ENCODE measurements at places on chromosomes 5 and 9. TPM values are rescaled to one million over a fixed set of nuclear protein-coding genes. Genes with fewer than 3 reads are reported as not detected.

ACOT12 gene
- not detected for polyA plus RNA-seq

GPR21 gene
- not detected for polyA plus RNA-seq

PALM2AKAP2 gene
- polyA plus RNA-seq = not detected

PCDHB2 gene
- polyA plus RNA-seq = not detected

ZNF658 gene
- polyA plus RNA-seq = 0.69 TPM

TNIP1 gene
- 46.4 TPM for polyA plus RNA-seq

NXNL2 gene
- polyA plus RNA-seq = not detected

LIFR gene
- not detected for polyA plus RNA-seq

TGFBR1 gene
- polyA plus RNA-seq = 25.0 TPM

- H3K4me3 ChIP-seq = no peak overlapping the region
- H3K27me3 ChIP-seq = no peaks in the 10 kb centered on the region
- DNase-seq = peak; percentile 74
- H3K36me3 ChIP-seq = no peaks in the 10 kb centered on the region
- H3K4me1 ChIP-seq = peaks cover 23% of the 10 kb centered on the region
- H3K27ac ChIP-seq = peak overlapping the region; percentile 63
Measured at GRCh38 chr5:140245341-140245740, 57.6 kb downstream of the PFDN1 start.

GRCh38 chr9:16721972-16722371 is 148.5 kb downstream of the BNC2 start:
- no peak overlapping the region for H3K4me3 ChIP-seq
- DNase-seq = no peak
- no peaks in the 10 kb centered on the region for H3K36me3 ChIP-seq
- H3K4me1 ChIP-seq = no peaks in the 10 kb centered on the region

DNA sequence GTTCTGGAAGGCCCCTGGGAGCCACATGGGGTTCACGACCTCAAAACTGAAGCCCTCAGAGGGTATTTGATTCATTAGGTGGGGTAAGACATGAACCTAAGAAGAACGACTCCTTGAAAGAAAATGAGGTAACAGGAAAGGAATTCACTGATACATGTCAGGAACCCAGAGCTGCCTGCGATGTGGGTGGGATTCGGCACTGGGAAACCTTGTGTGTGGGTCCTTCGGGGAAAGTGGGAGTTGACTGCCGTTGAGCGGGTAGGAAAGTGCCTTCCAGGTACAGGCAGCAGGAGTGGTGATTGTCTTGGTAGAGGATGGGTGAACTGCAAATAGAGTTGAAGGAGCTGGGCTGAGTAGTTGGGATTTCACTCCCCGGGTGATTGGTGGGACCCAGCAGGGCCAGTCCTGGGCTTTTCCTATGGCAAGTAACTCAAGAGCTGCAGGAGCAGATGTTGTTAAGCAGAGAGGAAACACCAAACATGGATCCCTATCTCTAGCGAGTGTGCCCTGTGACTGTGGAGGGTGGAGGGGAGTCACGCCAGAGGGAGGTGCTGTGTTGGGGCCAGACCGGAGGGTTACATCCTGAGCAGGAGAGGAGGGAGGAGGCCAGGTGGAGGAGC is 30.8 kb downstream of the ANKRD33B start:
- H3K4me3 ChIP-seq = no peak overlapping the region
- DNase-seq = no peak
- no peaks in the 10 kb centered on the region for H3K36me3 ChIP-seq

GRCh38 chr5:14061106-14061505 is 82.0 kb upstream of the TRIO start:
- H3K4me3 ChIP-seq = no peak overlapping the region
- H3K27me3 ChIP-seq = no peaks in the 10 kb centered on the region
- no peak for DNase-seq
- H3K27ac ChIP-seq = no peak overlapping the region
- no peaks in the 10 kb centered on the region for H3K4me1 ChIP-seq

GRCh38 chr9:26026423-26027100 is 348.3 kb upstream of the TUSC1 start:
- DNase-seq = no peak
- no peaks in the 10 kb centered on the region for H3K27me3 ChIP-seq
- no peaks in the 10 kb centered on the region for H3K4me1 ChIP-seq
- no peak overlapping the region for H3K27ac ChIP-seq

- H3K27me3 ChIP-seq = no peaks in the 10 kb centered on the region
- H3K27ac ChIP-seq = no peak overlapping the region
- H3K36me3 ChIP-seq = no peaks in the 10 kb centered on the region
Measured at GRCh38 chr5:68021227-68021626, 194.3 kb upstream of the PIK3R1 start.

GRCh38 chr9:92564982-92565381 is 29.2 kb upstream of the ECM2 start:
- DNase-seq = no peak
- no peak overlapping the region for H3K4me3 ChIP-seq
- no peaks in the 10 kb centered on the region for H3K36me3 ChIP-seq
- H3K4me1 ChIP-seq = peaks cover 7% of the 10 kb centered on the region
- H3K27ac ChIP-seq = no peak overlapping the region

DNA sequence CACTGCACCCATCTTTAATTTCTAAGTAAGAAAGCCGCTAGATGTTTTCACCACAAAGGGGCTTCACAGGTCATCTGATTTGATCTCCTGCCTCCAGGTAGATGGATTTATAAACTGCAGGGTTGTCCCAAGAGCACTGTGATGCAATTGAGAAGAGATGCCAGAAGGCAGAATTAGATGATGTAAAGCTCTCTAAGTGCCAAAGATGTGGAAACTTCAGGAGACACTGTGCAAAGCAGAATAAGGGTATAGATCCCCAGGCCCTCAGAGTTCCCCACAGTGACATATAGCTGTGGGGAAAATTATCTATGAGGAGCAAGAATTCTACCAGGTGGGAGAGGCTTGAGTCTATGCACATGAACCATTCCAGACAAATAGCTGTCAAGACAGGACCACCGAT is 90.5 kb downstream of the FSTL4 start:
- no peak overlapping the region for H3K4me3 ChIP-seq
- no peak overlapping the region for H3K27ac ChIP-seq
- H3K36me3 ChIP-seq = no peaks in the 10 kb centered on the region
- H3K27me3 ChIP-seq = peaks cover 2% of the 10 kb centered on the region

DNA sequence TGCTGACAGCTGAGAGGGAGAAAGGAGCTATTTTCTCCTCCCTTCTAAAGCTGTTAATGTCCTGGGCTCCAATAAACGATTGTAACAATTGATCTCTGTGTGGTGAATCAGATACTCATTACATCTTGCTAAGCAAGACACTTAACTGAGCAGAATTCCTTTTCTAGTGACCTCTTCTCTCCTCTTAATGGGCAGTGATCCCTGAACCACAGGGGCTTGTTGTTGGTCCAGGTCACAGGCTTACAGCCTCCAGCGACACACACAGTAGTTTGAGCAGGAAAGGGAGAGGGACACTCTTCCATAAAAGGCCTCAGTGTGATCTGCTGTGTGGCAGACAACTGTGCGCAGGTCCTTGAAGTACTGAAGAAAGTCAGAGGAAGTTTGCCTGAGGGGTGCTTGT is 58.5 kb upstream of the MYO10 start:
- no peaks in the 10 kb centered on the region for H3K36me3 ChIP-seq
- no peak for DNase-seq
- H3K4me1 ChIP-seq = no peaks in the 10 kb centered on the region
- no peak overlapping the region for H3K27ac ChIP-seq

DNA sequence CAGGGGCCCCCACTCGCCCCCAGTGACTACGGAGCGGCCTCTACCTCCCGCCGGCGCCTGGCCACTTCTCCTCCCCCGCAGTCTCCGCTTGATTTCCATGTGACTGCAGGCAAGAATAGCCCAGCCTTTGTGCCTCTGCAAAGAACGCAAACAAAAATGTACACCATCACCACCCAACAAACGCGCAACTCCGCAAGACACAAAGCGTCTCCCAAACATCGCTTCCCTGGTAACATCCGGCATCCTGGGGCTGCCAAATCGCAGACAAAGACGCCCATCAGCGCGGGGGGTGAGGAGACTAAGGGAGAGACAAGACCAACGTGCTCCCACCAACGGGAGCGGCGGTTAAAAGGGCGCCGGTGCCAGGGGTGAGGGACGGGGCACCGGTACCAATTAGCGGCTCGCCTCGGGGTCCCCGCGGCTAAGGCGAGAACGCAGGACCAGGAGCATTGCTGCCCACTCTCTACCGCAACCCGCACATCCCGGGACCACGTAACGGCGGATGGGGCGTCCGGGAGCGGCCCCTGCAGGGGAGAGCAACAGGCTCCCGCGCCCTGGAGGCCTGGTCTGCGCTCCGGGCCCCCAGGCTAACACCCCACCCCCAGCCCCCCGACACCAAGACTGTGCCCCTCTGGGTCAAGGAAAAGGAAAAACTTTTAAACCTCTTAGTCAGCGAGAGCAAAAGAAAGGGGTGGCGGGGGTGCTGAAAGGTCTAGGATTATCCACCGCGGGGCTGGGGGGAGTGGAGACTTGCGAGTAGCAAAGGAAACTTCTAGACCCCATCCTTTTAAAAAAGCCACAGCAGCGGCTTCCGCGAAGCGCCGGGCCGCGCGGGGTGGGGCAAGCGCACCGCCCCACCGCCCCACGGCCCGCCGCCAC is 885 bp downstream of the MPDZ start:
- no peak overlapping the region for H3K4me3 ChIP-seq
- peaks cover 34% of the 10 kb centered on the region for H3K27me3 ChIP-seq
- no peaks in the 10 kb centered on the region for H3K4me1 ChIP-seq
- H3K36me3 ChIP-seq = no peaks in the 10 kb centered on the region

DNA sequence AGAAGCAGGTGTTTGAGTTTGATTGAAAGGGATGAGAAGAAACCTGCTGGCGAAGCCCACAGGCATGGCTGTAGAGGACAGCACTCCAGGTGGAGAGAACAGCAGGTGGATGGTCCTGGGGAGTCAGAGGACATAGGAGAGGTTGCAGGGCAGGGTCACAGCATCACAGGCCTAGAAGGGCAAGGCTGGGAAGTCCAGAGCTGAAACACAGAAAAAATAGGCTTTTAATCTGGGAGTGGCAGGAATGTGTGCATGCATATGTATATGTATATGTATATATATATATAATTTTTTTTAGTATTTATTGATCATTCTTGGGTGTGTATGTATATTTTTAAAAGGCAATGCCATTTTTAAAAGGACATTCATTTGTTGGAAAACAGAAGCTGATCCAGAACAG is 118.4 kb downstream of the ADAMTS16 start:
- H3K27ac ChIP-seq = no peak overlapping the region
- H3K36me3 ChIP-seq = no peaks in the 10 kb centered on the region
- no peak overlapping the region for H3K4me3 ChIP-seq
- H3K4me1 ChIP-seq = no peaks in the 10 kb centered on the region

GRCh38 chr5:55988979-55989638 is 5.7 kb downstream of the IL6ST start:
- H3K36me3 ChIP-seq = no peaks in the 10 kb centered on the region
- H3K27me3 ChIP-seq = no peaks in the 10 kb centered on the region
- no peak overlapping the region for H3K4me3 ChIP-seq
- DNase-seq = no peak
- peaks cover 29% of the 10 kb centered on the region for H3K4me1 ChIP-seq

DNA sequence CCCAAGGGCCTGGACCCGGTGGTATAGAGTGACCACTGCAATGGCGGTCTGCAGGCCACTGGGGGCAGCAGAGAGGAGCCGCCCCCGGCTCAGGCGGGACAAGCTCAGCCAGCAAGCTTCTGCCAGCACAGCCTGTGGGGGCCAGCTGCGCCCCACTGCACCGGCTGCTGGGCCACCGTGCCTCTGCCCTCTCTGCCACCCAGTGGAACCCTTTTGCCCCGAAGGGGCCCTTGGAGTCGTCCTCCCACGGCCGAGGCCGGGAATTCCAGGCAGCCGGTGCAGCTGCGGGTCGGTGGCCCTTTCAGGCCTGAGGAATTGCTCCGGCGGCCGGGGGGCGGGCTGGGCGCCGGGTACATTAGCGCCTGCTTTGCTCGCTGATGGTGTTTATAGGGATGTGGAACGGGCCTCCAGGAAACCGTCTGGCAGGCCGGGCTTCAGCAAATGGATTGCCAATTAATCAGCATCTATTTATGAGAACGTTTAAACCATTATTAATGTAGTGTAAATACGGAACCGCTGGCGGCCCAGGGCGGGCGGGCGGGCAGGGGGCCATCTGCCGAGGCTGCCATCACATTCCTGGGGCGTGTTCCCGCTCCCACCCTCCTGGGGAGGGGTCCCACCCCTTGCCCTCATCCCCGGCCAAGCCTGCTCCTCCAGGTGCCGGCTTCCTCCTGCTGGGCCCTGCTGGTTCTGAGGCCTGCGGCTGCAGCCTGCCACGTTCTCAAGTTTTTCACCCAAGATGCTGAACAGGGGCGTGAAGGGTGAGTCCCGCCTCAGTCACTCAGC is 127.4 kb downstream of the BARX1 start:
- peak; percentile 34 for DNase-seq
- no peaks in the 10 kb centered on the region for H3K4me1 ChIP-seq
- no peak overlapping the region for H3K4me3 ChIP-seq
- no peaks in the 10 kb centered on the region for H3K27me3 ChIP-seq

- H3K27ac ChIP-seq = no peak overlapping the region
- peaks cover 21% of the 10 kb centered on the region for H3K4me1 ChIP-seq
- no peaks in the 10 kb centered on the region for H3K27me3 ChIP-seq
Measured at GRCh38 chr5:6781716-6782115, 68.5 kb downstream of the TENT4A start.

- H3K4me3 ChIP-seq = no peak overlapping the region
- no peaks in the 10 kb centered on the region for H3K27me3 ChIP-seq
- DNase-seq = no peak
- no peak overlapping the region for H3K27ac ChIP-seq
- no peaks in the 10 kb centered on the region for H3K36me3 ChIP-seq
Measured at GRCh38 chr9:91927922-91928510, 22.0 kb downstream of the ROR2 start.

- no peaks in the 10 kb centered on the region for H3K4me1 ChIP-seq
- H3K4me3 ChIP-seq = no peak overlapping the region
- no peaks in the 10 kb centered on the region for H3K27me3 ChIP-seq
- no peak for DNase-seq
- no peak overlapping the region for H3K27ac ChIP-seq
- H3K36me3 ChIP-seq = peaks cover 77% of the 10 kb centered on the region
Measured at GRCh38 chr5:146165460-146165859, 17.0 kb downstream of the LARS1 start.

DNA sequence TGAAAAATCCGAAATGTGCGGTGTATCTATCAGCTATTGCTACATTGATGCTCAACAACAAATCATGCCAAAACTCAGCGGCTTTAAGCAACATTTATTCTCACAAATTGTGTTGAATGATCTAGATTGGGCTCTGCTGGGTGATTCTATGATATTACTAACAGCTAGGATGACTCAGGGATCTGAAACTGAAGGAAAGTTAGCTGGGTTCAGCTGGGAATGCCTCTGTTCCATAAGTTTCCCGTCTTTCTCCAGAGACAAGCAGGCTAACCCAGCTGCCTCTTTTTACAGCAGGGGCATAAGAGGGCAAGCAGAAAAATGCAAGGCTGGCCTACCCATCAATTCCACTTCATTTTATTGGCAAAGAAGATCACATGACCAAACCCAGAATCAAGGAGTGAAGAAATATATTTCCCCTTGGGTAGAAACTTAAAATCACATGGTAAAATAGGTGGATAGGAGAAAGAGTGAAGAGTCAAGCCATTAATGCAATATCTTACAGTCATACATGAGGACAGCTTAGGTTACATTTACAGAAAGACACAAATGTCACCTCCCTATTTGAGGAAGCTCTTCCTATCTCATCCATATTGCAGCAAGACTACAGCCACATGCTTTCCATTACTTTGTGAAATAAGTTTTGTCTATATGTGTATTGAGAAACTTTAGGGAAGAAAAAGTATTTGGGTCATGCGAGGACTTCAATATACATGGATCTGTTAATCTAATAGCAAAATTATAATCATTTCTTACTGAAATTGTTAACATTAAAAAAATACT is 30.8 kb downstream of the IL7R start:
- no peak for DNase-seq
- H3K36me3 ChIP-seq = no peaks in the 10 kb centered on the region
- H3K4me1 ChIP-seq = peaks cover 13% of the 10 kb centered on the region
- no peak overlapping the region for H3K4me3 ChIP-seq
